ENCODE measurements at places on chromosomes 1 and 21.

DNA sequence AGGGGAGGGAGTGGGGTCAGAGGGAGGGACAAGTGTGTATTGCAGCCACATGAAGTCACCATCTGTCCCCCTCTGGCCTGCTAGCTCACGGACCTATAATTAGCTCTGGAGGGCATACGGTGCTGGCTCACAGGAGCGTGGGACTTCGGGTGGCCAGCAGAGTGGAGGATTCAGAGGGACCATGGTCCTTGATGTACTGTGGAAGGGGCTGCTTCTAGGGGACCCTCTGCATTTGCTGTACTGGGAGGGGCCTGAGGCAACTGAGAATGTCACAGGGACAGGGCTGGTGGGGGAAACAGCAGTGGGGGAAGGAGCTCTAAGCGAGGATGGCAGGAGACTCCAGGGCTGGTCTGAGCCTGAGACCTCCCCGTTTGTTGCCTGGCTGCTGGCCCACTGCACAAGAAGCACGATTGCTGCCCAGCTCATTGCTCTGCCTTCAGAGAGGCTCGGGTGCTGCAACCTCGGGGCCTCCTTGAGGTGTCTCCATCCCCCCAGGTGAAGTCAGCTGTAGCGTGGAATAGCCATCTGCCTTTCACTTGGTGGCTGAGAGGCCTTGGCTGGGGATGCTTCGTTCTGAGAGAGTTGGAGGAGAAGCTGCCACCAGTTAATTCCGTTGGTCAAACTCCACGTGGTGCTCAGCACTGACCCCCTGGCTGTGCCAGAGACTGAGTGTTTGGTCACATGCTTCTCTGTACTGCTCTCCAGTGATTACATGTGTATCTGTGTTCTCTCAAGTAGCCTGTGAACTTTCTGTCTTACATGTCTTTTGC lies 2.7 kb downstream of the PPFIA4 start:
- no peak for DNase-seq
- H3K27ac ChIP-seq = no peak overlapping the region
- no peak overlapping the region for H3K4me3 ChIP-seq
- peaks cover 17% of the 10 kb centered on the region for H3K27me3 ChIP-seq
- H3K36me3 ChIP-seq = peaks cover 22% of the 10 kb centered on the region

GRCh38 chr1:906600-907420 lies 16.9 kb upstream of the SAMD11 start:
- no peaks in the 10 kb centered on the region for H3K36me3 ChIP-seq
- no peak overlapping the region for H3K27ac ChIP-seq
- peak; percentile 35 for DNase-seq
- peaks cover 48% of the 10 kb centered on the region for H3K27me3 ChIP-seq
- no peak overlapping the region for H3K4me3 ChIP-seq

DNA sequence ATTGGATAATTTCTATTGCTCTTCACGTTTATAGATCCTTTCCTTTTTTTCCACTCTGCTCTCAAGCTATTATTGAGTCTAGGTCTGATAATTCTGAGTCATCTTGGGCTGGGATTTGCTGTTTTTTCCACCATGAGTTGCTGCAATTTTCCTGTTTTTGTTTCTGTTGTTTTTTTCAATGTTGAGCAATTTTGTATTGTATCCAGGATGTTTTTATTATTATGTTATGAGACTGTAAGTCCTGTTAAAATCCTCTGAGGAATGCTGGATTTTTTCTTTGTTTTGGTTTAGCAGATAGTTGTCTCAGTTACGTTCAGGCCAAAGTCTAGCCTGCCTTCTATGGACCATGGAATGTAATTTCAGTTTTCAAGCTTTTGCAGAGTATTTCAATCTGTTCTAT lies 13.0 kb upstream of the SLC35A3 start:
- no peak for DNase-seq
- no peaks in the 10 kb centered on the region for H3K27me3 ChIP-seq
- no peaks in the 10 kb centered on the region for H3K36me3 ChIP-seq
- H3K4me3 ChIP-seq = no peak overlapping the region
- H3K4me1 ChIP-seq = no peaks in the 10 kb centered on the region
- no peak overlapping the region for H3K27ac ChIP-seq

GRCh38 chr1:54833121-54833520 lies 32.0 kb upstream of the TTC22 start:
- no peak for DNase-seq
- peaks cover 6% of the 10 kb centered on the region for H3K36me3 ChIP-seq
- H3K27me3 ChIP-seq = no peaks in the 10 kb centered on the region
- no peak overlapping the region for H3K27ac ChIP-seq
- H3K4me3 ChIP-seq = no peak overlapping the region
- H3K4me1 ChIP-seq = no peaks in the 10 kb centered on the region

DNA sequence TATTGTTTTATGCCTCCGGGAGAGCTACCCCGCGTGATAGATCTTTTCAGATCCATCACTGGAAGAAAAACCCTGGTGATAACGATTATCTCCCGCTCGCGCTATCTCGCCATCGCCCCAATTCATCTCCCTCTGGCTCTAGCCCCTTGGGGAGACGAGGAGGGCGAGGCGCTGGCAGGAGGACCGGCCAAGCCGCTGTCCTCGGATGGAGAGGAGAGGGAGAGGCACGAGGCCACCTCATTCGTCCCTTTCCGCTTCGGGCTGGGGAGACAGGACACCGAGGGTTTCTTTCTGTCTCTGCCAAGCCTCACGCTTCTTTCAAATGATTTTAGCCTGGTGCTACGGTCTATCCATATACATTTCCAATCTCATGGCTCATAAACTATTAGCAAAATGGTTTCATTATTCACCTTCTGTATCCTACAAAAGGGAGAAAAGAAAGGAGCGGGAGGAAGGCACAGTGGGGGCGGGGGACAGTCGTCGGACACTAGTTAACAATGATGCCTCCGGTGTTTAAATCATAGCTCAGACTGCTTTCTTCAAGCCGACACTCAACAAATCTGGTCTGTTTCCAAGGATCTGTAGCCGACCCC lies 415.0 kb upstream of the ESRRG start:
- no peak for DNase-seq
- H3K27ac ChIP-seq = no peak overlapping the region
- H3K36me3 ChIP-seq = no peaks in the 10 kb centered on the region
- H3K27me3 ChIP-seq = peaks cover 86% of the 10 kb centered on the region
- peaks cover 12% of the 10 kb centered on the region for H3K4me1 ChIP-seq

GRCh38 chr1:25765136-25765922 lies 34.7 kb upstream of the SELENON start:
- H3K36me3 ChIP-seq = peaks cover 5% of the 10 kb centered on the region
- no peak overlapping the region for H3K4me3 ChIP-seq
- peak overlapping the region; percentile 59 for H3K27ac ChIP-seq
- H3K4me1 ChIP-seq = peaks cover 36% of the 10 kb centered on the region
- H3K27me3 ChIP-seq = no peaks in the 10 kb centered on the region
- DNase-seq = no peak

- DNase-seq = no peak
- no peak overlapping the region for H3K27ac ChIP-seq
Measured at GRCh38 chr1:22503721-22504410, 52.2 kb downstream of the ZBTB40 start.

- no peak for DNase-seq
- H3K4me1 ChIP-seq = peaks cover 8% of the 10 kb centered on the region
- no peak overlapping the region for H3K4me3 ChIP-seq
- H3K27me3 ChIP-seq = peaks cover 11% of the 10 kb centered on the region
Measured at GRCh38 chr1:107246775-107247345, 106.0 kb downstream of the NTNG1 start.

GRCh38 chr1:197903196-197903514 lies 725 bp downstream of the C1orf53 start:
- H3K36me3 ChIP-seq = no peaks in the 10 kb centered on the region
- H3K27ac ChIP-seq = peak overlapping the region; percentile 76
- no peak for DNase-seq
- H3K27me3 ChIP-seq = peaks cover 60% of the 10 kb centered on the region
- peak overlapping the region; percentile 77 for H3K4me3 ChIP-seq

- no peak for DNase-seq
- H3K4me1 ChIP-seq = peaks cover 14% of the 10 kb centered on the region
Measured at GRCh38 chr1:169161496-169162194, 55.2 kb downstream of the ATP1B1 start.

DNA sequence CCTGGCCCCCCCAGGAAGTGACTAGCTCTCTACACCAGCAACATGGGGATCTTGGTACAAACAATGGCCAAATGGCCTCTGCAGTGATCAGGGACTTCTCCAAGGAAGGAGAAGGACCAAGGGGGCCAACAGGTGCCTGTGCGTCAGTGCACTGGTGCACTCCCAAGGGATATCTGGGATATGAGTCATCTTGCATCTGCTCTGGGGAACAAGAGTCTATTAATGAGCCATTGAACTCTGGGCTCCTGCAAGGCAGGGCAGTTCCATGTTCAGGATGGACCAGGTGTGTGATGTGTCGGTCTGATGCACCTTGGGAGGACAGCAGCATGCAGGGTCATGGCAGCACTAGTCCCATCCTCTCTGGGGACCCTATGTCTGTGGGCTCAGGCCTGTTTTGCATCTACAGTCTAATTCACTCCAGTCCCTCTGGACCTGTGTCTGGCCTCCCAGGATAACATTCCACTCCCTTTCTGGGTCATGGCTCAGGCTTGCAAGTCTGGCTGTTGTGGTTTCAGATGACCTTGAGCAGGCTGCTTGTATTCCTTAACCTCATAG lies 125.3 kb downstream of the TRABD2B start:
- DNase-seq = no peak
- H3K27me3 ChIP-seq = peaks cover 8% of the 10 kb centered on the region
- no peak overlapping the region for H3K4me3 ChIP-seq
- no peak overlapping the region for H3K27ac ChIP-seq

GRCh38 chr1:180951836-180952656 lies 39.3 kb downstream of the KIAA1614 start:
- no peak for DNase-seq
- H3K36me3 ChIP-seq = peaks cover 41% of the 10 kb centered on the region
- H3K27ac ChIP-seq = no peak overlapping the region
- no peak overlapping the region for H3K4me3 ChIP-seq

DNA sequence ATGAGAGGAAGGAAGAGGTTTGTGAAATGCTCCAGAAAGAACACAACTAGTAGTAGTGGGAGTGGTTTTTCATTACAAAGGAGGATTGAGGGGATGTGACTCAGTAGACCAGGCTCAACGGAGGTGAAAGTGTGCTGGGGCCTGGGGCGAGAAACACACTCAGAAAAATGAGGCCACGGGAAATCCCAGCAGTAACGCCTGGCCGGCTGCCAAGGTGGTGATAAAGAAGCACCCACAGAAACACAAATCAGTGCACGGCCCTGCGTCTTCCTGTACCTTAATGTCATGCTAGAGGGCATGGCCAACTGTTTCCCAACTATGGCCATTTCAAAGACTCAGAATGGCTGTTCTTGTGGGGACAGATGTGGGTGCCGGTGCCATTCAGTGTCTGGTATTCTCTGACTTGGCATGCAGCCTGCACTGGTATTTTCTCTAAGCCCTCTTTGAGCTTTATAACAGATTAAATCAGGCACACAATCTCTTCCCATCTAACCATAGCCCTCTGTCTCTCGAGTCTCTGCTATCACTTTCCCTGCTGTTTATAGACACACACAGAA lies 38.2 kb downstream of the URB2 start:
- no peaks in the 10 kb centered on the region for H3K27me3 ChIP-seq
- peaks cover 38% of the 10 kb centered on the region for H3K36me3 ChIP-seq
- DNase-seq = peak; percentile 88
- H3K27ac ChIP-seq = no peak overlapping the region
- no peak overlapping the region for H3K4me3 ChIP-seq

- peaks cover 46% of the 10 kb centered on the region for H3K36me3 ChIP-seq
- no peaks in the 10 kb centered on the region for H3K27me3 ChIP-seq
- peaks cover 4% of the 10 kb centered on the region for H3K4me1 ChIP-seq
- DNase-seq = no peak
Measured at GRCh38 chr1:167371030-167371429, 147.3 kb downstream of the CD247 start.

GRCh38 chr1:46646844-46647243 lies 21.3 kb downstream of the ATPAF1 start:
- no peak overlapping the region for H3K4me3 ChIP-seq
- H3K27ac ChIP-seq = no peak overlapping the region
- H3K27me3 ChIP-seq = no peaks in the 10 kb centered on the region
- no peak for DNase-seq
- peaks cover 11% of the 10 kb centered on the region for H3K4me1 ChIP-seq

GRCh38 chr1:206766251-206766856 lies 4.2 kb upstream of the IL19 start:
- peaks cover 78% of the 10 kb centered on the region for H3K4me1 ChIP-seq
- DNase-seq = peak; percentile 78
- H3K27ac ChIP-seq = peak overlapping the region; percentile 88

Measured in activated T-cell treated with anti-CD3 and anti-CD28 coated beads, Interleukin-2, amount 50 U/mL, for 24 hours (primary cell).